ENCODE measurements at places on chromosomes 6 and 20.

DNA sequence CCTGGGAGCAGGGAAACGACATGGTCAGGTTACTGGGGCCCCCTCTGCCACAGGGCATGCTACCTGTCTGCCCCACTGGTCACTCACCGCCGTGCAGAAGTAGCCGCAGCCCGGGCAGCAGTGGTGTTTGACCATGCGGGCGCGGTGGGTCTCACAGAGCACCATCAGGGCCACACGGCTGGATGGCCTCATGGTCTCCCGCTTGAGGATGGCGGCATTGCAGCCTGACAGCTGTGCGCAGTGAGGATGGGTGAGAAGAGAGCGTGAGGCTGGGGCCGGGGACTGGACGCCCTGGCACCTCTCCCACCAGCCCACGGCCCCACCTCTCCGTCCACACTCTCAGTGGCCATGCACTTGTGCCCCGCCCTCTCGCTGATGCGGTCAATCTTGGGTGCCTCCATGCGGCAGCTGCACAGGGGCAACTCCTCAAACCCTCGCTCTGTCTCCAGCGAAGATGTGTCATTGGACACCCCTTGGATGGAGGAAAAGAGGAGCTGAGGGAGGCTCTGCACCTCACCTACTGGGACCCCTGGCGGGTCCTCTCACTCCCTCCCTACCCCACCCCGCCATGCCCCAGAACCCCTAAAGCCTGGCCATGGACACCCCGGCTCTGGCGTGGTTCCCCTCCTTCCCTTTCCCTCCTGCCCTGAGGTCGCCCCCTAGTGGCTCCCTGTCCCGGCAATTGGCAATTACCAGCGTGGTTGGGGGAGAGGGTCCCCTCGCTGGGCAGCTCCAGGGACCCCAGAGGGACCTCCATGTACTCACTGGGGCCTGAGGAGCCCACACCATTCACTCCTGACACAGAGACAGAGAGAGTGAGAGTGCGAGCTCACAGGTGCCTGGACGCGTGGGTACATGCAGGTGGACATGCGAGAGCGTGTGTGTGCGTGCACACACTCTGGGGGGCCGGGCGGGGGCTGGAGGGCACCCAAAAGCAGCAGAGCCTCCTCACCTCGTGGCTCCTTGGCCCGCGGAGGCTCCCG lies 8.9 kb downstream of the EHMT2 start:
- peak; percentile 38 for ATAC-seq

- no peak for ATAC-seq
Measured at GRCh38 chr6:129501740-129502660, 208.0 kb downstream of the ARHGAP18 start.

- no peak for ATAC-seq
Measured at GRCh38 chr20:15332711-15333160, 995.3 kb upstream of the FLRT3 start.

GRCh38 chr20:41686961-41687360 lies 68.8 kb upstream of the CHD6 start:
- no peak for ATAC-seq

GRCh38 chr6:36246506-36247268 lies 23.2 kb upstream of the PNPLA1 start:
- no peak for ATAC-seq

DNA sequence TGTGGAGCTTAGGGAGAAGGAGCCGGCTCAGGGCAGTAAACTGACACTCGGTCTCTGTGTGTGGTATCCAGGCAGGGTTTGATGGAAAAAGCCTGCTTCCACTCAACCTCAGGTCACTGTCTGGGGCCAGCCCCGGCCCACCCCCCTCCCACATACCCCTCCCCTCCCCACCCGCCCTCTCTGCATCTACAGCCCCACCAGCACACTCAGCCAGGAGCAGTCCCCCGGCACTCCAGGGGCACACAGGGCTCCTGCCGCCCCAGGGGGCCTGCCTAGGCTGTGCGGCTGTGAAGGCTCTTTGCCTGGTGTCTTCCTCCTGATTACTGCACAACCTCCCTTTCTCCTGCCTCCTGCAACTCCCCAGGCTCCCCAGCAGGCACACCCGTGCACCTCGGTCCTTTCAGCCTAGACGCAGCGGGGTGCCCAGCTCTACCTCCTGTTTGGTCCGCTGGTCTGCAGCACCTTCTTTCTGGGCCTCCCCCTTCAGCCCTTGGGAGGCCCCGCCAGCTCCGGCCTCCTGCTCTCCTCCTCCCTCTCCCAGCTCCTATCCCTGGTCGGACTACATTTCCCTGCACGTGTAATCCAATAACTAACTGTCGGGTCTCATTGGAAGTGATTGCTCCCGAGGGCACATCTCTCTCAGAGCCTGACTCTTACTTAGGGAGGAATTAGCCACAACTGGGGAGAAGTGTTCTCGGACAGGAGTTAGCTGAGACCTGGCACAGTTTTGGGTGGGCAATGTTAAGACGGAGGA lies 1.3 kb upstream of the FOXF2 start:
- no peak for ATAC-seq

- ATAC-seq: no peak
Measured at GRCh38 chr6:157019733-157020132, 242.6 kb downstream of the ARID1B start.

- no peak for ATAC-seq
Measured at GRCh38 chr6:1001655-1002349, 308.9 kb upstream of the EXOC2 start.

DNA sequence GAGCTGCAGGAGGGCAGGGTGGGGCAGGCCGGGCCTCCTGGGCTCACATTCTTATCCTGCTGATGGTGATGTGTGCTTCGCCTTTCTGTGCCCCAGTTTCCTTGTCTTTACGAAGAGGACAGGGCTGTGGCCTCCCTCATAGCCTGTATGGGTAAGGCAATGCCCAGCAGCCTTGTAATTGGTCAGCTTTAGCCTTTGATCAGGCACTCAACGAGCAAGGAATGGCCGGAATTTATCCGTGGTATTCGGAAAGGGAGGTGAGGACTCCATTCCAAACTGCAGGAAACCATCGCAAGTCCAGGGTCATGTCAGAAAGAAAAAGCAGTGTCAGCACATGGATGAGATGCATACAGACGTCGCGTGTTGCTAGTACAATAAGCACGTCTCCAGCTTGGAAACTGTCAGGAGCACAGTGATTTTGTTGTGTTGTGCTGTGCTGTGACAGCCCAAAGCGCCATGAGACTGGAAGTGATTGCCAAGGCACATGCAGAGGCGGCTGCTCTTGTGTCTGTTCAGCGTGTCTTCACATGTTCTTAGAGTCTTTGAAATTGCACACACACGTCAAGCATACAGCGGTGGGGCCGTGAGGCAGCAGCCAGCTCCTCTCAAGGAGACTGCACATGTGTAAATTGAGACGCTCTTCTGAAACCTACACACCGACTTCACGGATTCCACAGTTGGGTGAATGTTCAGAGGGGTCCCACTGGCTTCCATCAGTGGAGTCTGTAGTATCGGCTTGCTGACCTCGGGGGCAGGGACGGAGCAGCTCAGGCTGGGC lies 6.2 kb downstream of the SS18L1 start:
- ATAC-seq: no peak

DNA sequence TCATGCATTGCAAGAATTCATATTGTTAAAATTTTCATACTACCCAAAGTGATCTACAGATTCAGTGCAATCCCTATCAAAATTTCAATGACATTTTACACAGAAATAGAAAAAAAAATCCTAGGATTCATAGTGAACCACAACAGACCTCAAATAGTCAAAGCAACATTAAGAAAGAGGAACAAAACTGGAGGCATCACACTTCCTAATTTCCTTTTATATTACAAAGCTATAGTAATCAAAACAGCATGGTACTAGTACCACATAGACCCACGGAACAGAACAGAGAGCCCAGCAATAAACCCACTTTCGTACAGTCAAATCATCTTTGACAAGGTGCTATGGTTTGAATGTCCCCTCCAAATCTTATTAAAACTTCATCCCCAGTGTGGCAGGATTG lies 39.7 kb downstream of the NTSR1 start:
- ATAC-seq: no peak

DNA sequence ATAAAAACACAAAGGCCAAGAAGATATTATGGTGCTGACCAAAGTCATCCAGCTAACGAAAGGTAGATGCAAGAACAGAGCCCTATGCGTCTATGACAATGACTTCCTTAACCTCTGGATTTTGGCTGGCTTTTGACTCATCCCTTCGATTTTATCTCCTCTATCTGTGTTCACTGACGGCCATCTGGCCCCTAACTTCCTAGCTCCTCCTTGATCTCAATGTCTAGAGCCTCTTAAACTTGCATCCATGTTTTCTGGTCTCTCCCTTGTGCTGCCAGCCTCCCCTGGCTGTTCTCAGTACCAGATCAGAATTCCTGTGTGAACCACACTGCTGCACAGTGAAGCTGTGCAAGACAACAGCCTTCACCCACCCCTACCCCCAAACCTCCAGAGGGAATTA lies 452.9 kb downstream of the UTRN start:
- ATAC-seq: no peak

DNA sequence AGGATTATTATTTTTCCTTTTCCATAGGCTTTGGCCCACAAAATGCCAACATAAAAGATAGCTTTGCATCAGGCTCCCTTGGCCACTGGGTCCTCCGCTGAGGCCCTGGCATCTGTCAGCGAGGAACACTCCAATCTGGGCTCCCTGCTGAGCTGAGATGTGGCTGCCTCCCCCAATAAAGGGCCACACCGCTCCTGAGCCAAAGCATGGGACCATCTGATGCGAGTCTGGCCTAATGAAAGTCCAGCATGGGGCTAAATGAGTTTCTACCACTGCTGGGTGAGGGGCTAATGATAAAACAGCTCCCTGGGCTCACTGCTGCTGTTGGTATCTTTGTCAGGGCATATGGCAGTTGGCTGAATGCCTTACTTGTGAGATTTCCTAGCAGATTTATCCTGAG lies 817.5 kb upstream of the SLC35B3 start:
- ATAC-seq: no peak

GRCh38 chr6:167078745-167079144 lies 44.2 kb upstream of the CCR6 start:
- peak; percentile 51 for ATAC-seq

- no peak for ATAC-seq
Measured at GRCh38 chr6:118495485-118496280, 52.4 kb upstream of the PLN start.

DNA sequence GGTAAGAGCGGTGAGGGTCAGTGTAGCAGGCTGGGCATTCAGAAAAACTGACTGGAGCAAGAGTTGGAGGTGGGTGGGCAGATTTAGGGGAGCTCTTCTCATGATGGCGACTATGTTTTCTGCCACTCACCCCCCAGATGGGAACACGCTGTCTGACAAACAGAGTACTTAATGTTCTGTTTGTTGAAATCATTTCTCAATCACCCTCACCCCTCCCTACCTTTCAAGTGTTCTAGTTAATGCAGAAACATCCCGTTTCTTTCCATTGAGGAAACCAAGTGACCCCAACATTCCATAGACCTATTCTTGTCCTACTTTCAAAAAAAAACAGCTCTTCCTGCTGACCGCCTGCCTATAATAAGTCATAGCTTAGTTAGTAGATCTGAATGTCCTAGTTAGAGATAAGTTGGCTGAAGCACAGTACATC lies 132.5 kb upstream of the NEDD9 start:
- ATAC-seq: no peak

DNA sequence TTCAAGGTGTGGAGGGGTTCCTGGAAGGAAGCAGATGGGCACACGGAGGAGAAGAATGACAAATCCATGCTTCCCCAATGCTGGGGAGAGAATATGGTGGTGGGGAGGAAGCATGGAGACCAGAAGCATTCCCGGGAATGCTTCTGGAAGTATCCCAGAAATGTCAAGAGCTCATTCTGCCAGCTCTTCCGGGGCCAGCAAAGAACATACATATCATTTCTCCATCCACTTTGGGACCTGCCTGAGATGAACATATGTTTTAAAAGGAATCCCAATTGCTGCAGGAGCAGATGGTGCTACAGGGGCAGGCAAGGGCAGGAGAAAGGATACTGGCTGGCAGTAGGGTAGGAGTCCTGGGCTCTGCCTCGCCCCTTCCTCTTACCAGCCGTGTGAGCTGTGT lies 37.9 kb upstream of the CCDC167 start:
- ATAC-seq: no peak

DNA sequence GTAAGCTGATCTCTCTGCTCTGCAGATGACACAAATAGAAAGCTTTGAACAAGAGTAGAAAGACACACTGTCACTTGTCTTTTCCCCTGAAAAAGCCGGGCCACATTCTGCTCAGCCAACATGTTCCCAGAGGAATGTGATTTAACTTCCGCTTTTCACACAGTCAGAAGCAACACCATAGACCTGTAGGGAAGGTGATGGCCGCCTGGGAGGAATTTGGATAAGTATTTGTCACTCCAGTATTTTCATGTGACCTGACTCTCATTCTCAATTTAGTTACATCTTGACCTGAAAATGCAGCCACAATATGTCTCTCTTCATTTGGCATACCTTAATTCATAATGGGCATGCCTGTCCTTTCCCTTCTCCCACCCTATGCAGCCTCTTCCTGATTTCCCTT lies 2.0 kb upstream of the GRM1 start:
- ATAC-seq: no peak

DNA sequence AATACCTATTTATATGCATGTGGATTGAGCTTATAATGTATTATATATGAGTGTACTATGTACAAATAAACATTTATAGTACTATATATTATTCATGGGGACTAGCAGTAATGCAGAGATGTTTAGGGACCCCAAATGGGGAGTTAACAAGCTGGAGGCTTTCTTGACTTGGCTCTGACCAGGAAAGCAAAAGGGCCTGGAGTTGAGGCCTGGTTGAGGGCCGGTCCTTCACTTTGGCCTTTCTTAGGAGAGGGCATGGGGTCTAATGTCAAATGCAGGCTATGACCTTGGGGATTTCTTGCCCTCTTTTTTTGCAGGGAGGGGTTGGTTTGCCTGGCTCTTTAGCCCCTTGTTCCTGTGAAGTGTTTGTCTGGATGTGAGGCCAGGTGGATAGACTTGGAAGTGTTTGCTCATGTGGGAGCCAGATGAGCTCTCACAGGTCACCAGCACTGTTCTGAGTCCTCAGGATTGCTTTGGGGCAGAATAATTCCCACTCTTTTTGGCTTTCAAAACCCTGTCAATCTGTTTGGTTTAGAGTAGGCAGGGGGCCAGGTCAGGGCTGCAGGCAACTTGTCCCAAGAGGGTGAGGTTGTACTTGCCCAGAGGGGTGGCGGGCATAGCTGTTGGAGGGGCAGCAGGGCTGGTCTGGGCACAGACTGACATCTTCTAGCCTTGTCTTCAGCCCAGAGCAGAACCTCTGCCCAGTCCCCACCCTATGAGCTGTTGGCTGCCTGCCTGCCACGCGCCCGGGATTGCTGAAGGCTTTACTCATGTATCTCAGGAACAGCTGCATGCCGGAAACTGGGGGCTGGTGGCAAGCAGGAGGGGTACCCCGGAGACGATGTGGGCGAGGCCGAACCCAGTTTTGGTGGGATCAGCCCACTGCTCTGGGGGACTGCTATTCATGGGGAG lies 14.6 kb downstream of the TJAP1 start:
- no peak for ATAC-seq

All from activated CD4-positive, CD25-positive, alpha-beta regulatory T cell treated with anti-CD3 and anti-CD28 coated beads, Interleukin-2, amount 50 U/mL, for 24 hours (primary cell).